ENCODE measurements at places on chromosomes 13 and 19. TPM values are rescaled to one million over a fixed set of nuclear protein-coding genes. Genes with fewer than 3 reads are reported as not detected.

DNA sequence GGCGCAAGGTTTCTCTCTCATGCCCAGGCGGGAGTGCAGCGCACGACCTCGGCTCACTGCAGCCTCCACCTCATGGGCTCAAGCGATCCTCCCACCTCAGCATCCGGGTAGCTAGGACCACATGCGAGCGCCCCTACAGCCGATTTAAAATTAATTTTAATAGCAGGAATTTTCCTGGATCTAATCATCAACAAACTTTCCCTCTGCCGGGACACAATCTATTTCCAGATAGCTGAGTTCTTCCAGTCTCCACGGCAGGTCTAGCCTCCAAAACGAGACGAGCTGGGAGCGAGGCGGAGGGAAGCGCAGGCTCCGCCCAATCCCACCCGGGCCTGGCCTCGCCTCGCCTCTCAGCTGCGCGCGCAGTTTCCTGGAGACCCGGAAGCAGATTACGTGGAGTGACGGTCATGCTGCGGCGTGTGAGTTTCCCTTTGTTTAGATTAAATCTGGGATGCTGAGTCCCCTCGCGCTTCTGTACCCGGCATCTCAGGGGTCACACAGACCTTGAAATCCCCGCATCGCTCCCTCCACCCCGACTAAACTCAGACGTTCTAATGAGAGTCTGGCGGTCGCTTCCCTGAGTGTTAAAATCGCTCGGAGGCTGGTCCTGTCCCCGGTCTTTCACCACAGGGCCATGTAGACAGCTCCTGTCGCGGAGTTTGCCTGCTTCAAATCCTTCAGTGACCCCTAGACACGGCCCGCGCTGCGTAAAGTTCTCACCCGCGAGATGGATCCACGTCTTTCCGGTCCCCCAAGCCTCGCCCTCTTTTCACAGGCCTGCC is at the start of gene ZNF880:
Gene ZNF880, plus strand, starts transcription at position 365 of the 782 bp plus-strand sequence. Its CDS starts 43 bp downstream, at position 408.
- DNase-seq, result peak; percentile 92

DNA sequence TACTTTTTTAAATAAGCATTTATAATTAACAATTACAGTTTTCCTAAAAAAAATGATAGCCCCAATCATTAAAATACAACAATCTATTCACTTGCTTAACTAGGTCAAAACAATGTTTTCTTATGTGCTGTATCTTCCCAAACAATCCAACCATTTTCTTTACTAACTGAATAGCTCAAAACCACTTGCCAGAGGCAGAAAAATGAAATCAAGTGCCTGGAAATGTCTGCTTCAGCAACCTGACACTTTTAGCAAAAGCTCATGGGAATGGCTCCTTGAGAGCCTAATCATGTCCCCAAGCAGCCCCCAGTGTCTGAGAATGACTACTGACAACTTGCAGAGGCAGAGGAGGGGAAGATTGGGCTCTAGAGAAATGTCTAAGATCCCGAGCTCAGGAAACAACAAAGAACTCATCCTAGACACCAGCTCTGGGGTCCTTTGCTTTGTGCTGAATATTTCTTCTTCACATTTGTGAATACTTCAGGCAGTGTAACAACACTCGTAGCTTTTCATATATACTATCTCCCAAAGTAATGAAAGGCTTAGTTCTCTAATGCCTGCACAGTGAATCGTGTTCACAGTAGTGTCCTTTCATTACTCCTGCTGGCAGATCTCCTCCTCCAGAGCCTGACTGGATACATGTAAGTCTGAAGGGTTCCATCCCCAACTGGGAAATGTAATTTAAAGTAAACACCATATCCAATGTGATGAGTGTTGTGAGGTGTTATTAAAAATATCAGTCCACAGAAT is 280.0 kb downstream of the LHFPL6 start:
- DNase-seq, result no peak

DNA sequence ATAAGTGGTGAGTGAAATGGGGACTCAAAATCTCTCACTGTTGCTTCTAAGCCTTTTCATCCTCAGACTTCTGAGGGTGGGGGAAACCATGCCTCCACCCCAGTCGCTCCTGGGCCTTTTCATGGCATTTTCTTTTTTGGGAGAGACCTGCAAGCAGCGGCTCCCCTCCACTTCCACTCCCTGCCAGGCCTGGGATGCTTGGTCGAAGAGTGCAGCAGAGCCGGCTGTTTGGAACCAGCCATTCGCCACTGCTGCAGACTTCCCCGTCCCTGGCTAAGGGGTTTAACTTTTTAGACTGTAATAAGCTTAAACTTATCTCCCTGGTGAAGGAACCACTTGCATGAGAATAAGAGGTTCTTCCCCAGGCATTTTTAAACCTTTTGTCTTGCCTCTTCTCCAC is 617.2 kb downstream of the PCDH9 start:
- no peak for DNase-seq

DNA sequence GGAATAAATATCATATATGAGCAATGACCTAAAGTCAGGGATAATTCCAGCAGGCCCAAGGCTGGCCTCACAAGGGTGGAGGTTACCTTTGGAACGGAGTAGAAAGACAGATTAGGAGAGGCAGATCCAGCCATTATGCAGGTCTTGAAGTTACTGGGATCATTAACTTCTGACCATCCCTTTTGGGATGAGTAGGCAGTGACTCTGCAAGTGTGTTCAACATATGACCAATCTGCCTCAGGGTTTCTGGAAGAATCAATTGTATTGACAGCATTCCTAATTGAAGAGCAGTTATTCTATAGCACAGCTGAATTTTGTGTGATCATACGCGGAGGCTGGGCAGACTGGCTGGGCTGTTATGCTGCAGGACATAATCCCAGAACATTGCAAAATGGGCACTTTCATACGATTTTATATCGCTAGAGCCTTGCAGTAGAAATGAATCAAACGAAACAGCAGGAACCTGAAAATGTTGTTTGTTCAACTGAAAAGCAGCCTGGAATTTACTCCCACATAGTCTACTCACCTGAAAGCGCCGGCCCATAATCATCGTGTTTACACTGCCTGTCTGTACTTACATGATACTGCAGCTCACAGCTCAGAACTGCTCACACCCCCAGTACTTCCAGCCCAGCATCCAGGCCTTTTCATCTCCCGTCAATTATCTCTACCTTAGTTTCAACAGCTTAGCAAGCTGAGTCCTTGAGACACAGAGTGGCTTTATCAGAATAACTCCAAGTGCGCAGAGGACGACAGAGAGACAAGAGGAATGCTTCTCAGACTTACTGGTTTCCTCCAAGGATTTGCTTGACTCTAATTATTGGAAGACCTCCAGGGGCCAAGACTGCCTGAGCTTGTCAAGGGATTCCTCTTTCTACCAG is 556.1 kb downstream of the EFNB2 start:
- no peak for DNase-seq

- peak; percentile 9 for DNase-seq
Observed at GRCh38 chr19:39297931-39298634, 1.9 kb downstream of the IFNL1 start.

DNA sequence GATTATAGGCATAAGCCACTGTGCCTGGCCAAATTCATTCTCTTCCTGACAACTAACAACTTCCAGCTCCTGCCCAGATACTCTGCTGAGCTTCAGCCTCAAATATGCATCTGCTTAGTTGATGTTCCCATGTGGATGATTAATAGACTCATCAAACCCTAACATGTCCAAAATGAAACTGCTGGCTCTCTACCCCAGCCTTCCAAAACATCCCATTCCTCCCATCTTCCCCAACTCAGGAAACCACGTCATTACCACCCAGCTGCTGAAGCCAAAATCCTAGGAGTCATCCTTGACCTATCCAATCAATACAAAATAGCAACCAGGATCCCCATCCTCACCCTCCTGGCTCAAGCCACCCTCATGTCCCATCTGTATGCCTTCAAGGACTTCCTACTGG is 20.9 kb downstream of the POU2F2 start:
- no peak for DNase-seq

The SIGLEC11 gene
- not detected for total RNA-seq

The SPRY2 gene
- 0.41 TPM for total RNA-seq

GRCh38 chr19:33048806-33049676 is 15.6 kb downstream of the RHPN2 start:
- DNase-seq, result no peak

The ZNF358 gene
- total RNA-seq, result 10.2 TPM

GRCh38 chr13:112103961-112104880 is 37.3 kb downstream of the SOX1 start:
- no peak for DNase-seq

The IFNL4 gene
- not detected for total RNA-seq

DNA sequence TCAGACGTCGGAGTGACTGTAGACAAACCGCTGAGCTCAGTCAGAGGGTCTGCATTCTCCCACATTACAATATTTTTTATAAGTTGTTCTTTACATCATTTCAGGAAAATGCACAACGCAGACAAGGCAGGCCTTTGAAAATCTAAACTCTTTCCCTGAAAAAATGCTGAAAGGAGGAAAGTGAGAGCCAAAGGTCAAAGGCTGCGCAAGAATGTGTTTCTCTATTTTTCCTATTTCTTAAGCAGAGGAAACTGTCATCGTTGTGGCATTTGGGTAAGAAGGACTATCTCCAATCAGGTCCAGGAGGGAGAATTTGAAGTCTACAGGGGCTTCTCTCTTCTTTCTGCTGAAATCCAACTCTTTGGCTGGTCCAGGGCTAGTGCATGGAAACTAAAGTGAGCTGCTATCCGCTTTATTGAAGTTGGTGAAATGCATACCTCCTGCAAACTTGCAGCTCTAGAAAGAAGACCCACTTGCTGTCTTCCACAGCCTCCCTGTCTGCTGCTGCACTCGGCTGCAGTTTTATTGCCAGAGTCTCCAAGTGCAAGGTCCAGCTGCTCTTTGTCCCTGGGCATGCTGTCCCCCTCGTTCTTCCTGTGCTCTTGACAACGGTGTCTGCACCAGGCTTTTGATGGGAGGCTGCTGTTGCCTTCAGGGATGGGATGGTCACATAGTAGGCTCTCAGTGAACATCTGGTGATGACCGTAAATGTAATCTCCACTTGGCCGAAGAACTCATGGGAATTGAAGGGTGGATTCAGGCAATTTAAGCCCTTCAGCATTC is 31.2 kb downstream of the ZNF536 start:
- no peak for DNase-seq

DNA sequence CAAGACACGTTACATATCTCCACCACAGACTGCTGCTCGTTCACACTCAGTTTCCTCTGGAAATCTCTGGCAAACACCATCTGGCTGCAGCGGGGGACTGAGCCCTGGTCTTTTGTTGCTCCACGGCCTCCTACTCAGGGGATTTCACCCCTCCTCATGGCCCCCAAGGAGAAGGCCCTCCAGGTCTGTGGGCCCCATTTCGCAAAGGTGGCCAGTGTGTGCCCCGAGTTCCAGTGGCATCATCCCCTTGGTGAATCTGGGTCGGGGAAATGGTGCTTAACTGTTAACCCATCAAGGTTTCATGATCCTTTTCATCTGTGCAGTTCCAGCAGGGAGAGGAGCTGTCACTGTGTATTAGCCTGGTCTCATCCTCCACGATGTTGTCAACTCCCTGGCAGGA is 235.4 kb upstream of the MAB21L1 start:
- no peak for DNase-seq

DNA sequence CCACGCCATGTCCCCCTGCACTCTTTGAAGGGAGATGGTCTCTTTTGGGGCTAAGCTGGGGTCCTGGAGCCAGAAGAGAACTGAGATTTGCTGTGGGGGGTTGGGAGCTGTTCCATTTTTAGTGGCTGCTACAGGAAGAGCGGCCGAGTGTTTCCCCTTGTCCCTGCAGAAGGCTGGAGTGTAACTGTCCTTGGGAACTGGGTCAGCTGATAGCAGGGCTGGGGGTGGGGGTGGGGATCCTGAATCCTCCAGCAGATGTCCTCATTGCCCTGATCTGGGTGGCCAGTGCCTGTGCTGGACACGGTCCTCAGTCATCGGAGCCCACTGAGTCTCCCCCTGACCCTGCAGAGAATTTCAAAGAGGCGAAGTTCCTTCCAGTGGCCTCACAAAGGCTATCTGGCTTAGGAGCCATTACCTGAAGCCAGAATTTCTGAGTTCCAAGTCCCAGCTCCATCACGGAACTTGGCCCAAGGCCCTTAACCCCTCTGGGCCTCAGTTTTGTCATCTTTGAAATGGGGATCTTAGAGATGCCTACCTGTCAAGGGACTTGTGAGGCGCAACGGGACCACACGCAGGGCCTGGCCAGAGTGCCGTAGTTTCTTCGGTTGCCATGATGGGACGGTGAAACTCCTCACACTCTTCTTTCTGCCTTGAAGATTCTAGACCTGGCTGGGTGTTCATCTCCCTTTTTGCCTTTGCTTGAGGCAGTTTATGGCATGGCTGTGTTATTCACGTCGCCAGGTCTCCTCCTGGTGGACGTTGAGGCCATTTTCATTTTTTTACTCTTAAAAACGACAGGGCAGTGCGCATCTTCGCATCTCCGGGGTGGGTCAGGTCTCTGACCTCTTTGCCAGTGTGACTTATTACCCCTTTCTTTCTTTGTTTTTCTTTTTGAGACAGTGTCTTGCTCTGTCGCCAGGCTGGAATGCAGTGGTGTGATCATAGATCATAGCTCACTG is 51.9 kb downstream of the DNM2 start:
- peak; percentile 26 for DNase-seq

GRCh38 chr19:49863254-49863934 is 4.0 kb downstream of the PNKP start:
- DNase-seq, result no peak
